Right renal pelvis (tissue), 4 donors: ENCODE measurements at places on chromosomes 12 and 14. TPM values are rescaled to one million over a fixed set of nuclear protein-coding genes. Genes with fewer than 3 reads are reported as not detected.

Gene KRT7
- polyA plus RNA-seq, result 97.9 TPM

DNA sequence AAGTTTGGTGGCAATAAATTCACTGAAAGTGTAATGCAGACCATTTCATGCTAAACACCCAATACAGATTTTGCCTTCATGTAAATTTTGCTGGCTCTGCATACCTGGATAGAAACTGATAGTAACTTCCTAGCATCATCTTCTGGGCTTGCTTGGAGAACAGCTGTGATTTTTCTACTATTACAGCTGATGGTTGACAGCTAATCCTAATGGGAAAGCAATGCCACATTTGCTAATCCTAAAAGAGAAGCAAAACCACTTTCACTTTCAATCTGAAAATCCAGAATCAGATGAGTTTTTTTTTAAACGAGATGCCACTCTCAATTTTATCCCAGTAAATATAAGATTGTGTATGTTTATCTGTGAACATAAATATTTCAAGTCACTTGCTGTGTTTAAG lies 1035.9 kb downstream of the TRHDE start:
- no peak for DNase-seq

DNA sequence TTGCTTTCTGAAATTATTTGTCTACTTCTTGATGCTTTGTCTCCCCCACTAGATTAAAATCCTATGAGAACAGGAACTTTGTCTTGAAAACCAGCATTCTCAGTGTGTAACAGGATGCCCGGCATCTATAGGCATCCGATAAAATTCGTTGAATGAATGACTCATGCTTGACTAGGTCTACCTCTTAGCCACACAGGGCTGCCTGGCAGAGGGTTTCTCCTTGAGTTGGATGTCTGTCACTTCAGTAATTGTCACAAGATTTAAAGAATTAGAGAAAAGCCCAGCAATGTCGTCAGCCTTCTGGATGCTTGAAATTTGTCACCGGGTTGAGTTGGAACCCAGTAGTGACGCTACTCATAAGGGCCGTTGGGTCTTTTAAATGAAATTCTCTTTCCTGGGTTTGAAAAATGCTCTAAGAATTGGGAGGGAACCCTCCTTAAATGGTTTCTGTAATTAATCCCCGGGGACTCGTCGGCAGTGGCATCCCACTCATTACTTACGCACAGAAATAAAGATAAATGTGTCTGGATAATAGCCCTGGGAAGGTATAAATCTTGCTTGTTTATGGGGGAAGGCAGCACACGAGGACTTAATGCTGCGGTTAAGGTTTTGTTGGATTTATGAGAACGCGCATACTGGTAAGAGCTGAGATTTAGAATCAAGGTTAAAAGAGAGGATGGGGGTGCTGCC lies 194.1 kb downstream of the AACS start:
- DNase-seq, result peak; percentile 61

DNA sequence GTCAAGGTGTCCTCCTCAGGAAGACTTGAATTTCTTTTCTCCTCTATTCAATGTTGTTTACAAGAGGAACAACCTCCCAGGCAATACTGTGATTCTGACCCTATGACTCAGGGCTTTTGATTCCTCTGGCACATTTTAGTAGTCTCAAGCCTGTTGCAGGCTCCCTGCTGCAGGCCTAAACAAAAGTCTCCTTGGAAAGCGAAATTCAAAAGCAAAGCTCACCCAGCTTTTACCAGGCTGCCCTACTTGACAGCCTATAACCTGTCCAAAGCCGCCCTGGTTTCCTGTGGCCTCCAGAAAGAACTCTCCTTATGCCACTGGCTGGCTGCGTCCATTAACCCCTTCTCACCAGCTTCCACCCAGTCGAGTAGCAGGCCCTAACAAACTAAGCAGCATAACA lies 11.6 kb downstream of the FGD6 start:
- no peak for DNase-seq

Gene ZFYVE21
- 52.6 TPM for polyA plus RNA-seq

Gene GSG1
- 0.62 TPM for polyA plus RNA-seq

GRCh38 chr12:4114986-4115385 lies 158.6 kb upstream of the CCND2 start:
- DNase-seq, result no peak

- no peak for DNase-seq
Observed at GRCh38 chr14:97149775-97150174, 352.6 kb downstream of the VRK1 start.

DNA sequence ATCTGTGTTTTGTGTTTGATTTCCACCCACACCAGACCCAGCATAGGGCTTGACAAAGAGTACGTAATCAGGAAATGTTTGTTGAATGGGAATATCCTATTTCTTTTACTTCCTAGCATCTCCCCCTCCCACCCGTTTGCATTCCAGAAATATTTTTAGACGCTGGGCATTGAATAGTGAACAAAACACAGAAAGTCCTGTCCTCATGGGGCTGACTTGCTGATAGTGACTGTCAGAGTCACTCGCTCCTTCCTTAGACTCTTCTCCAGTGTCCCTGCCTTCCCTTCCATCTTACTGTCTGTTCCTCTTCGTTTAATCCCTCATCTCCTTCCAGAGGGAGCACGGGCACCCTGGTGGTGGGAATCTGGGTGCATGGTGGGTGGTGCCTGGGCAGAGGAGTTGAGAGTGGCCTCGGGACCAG lies 53.6 kb downstream of the SLC25A47 start:
- no peak for DNase-seq

- DNase-seq, result no peak
Observed at GRCh38 chr14:32757568-32757967, 181.1 kb upstream of the NPAS3 start.

GRCh38 chr12:105451211-105451610 lies 120.7 kb downstream of the C12orf75 start:
- no peak for DNase-seq

DNA sequence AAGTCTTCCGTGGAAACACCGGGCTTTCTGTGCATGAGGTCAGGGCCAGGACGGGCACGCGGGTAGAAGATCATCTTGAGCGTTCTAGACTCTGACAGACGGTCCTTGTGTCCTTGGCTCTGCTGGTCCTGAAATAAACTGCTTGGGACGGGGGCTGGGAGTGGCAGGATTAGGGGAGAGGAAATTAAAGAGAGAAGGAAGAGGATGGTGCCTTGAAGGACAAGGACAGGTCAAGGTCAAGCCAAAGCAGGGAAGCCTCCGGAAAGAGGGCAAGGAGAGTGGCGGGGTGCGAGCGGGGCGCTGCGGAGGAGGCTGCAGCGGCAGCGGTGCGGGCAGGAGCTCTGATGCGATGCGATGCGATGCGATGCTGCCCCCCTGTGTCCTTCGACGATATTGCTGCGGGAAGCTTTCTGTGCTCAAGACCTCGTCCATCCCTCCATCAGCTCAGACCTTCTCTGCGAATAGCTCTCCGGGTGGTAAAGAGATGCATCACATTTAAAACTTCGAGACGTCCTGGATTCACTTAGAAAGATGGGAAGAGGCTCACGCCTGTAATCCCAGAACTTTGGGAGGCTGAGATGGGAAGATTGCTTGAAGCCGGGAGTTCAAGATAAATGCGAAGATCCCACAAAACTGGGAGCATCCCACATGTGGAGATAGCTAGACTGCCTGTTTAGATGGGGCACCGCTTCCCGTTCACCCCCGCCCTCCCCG lies 110.1 kb upstream of the TMEM132D start:
- peak; percentile 44 for DNase-seq

DNA sequence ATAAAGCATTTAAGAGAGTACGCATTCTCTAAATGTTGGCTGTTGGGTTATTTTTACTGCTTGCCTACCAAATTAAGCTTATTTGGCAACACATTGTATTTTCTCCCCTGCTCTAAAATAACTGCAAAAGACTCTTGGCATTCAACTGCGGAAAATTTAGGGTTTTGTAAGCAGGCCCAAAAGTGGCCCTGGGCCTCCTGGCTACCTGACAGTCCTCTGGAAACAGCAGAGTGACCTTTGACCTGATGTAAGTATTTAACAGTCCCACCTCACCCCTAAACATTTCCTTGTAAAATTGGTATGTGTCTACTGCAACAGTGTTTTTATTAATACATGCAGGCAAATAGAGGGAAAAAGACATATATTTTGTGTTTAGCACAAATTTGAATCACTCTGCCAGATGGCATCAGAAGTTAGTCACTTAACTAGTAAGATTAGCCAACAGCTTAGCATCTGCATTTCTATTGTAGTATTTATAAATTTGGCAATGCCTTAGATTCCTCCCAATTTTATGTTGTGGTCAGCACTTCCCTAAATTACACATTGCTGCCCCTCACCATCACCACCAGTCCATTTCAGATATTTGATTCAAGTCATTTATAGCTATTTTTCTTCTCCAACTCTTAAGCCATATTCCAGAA lies 11.2 kb downstream of the LLPH start:
- DNase-seq, result no peak

GRCh38 chr12:101064721-101065120 lies 145.3 kb downstream of the SLC5A8 start:
- DNase-seq, result no peak

Gene SIX4
- polyA plus RNA-seq, result 6.7 TPM

DNA sequence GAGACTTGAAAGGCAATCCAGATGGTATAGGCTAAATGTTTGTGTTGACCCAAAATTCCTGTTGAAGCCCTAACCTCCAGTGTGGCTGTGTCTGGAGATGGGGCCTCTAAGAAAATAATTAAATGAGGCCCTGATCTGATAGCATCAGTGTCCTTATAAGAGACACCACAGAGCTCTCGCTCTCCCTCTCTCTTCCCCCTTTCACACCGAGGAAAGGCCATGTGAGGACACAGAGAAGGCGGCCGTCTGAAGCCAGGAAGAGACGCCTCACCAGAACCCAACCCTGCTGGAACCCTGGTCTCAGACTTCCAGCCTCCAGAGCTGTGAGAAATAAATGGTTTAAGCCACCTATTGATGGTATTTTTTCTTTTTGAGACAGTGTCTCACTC lies 87.5 kb downstream of the SCARB1 start:
- DNase-seq, result no peak

Gene ACSS3
- polyA plus RNA-seq, result 19.6 TPM

Gene BCL2L14
- polyA plus RNA-seq, result 0.48 TPM

Gene TEX52
- 0.80 TPM for polyA plus RNA-seq

GRCh38 chr12:27817766-27818165 lies 37.7 kb upstream of the MANSC4 start:
- no peak for DNase-seq

DNA sequence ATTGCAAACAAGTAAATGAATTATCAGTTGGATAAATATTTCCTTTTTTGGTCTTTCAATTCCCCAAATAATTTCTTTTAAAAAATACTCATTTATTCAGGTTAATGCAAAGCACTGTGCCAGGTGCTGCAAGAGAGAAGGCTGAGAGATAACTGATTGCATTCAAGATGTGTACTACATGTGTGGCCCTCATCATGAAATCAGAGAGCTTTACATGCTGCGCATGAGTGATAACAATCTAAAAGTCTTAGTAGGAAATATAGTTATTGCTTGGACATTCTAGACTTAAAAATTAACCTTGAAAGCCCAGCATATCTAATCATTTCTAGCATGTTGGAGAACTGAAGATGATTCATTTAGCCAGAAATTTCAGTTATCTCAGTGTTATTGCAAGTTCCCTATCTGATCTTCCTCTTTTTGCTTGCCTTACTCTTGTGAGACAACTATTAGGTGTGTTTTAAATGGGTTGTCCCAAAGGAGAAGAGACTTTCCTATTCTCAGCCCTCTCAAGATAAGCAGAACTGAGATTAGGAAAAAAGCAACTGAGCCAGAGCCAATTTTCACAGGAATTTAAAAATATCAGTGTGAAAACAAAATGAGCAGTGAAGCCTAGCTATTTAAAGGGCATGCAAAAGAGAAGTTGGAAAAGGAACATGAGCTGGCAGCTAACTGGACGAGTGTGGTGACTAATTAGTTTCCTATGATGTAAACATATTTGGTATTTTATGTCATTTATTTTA lies 60.9 kb downstream of the PLEKHA5 start:
- no peak for DNase-seq

GRCh38 chr12:93870020-93870795 lies 193.0 kb downstream of the CRADD start:
- DNase-seq, result no peak
